ENCODE measurements at places on chromosomes 11 and 22. TPM values are rescaled to one million over a fixed set of nuclear protein-coding genes. Genes with fewer than 3 reads are reported as not detected.
A peak's percentile ranks its signal among the peaks of the same experiment; 100 is the strongest.

OR5A1 gene
- not detected for total RNA-seq

GRCh38 chr11:65918211-65919140 is at the start of gene C11orf68:
Gene C11orf68, minus strand, starts transcription at chr11:65919062. Its CDS starts 31 bp downstream, at chr11:65919031.
- H3K4me3 ChIP-seq = peak within 1 kb of the TSS; percentile 95
- H3K27me3 ChIP-seq = no peaks in the 10 kb centered on the region
- H3K4me1 ChIP-seq = peaks cover 41% of the 10 kb centered on the region
- peak within 1 kb of the TSS; percentile 89 for H3K27ac ChIP-seq
- no peak for DNase-seq

MRGPRF gene
- not detected for total RNA-seq

GRCh38 chr11:36447514-36447913 is 62.6 kb downstream of the TRAF6 start:
- H3K4me3 ChIP-seq = no peak overlapping the region
- H3K27ac ChIP-seq = no peak overlapping the region
- H3K4me1 ChIP-seq = peaks cover 33% of the 10 kb centered on the region
- H3K27me3 ChIP-seq = peaks cover 16% of the 10 kb centered on the region

DNA sequence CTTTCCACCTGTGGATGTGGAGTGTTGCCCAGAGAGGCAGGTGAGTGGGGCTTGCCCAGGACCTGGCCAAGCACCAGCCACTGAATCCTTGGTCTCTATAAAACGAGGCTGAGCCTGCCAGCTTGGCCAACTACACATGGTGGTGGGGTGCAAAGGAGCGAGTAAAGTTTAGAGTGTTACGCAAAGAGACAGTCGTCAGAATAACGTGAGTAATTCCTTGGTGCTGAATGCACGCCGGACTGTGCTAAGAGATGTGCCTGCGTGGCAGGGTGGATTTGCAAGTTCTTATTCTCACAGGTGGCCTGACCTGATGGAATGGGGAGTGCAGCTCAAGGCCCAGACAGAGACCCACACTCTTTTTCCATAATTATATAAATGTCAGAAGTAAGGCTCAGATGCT is 88.6 kb upstream of the B3GAT1 start:
- H3K27ac ChIP-seq = no peak overlapping the region
- H3K36me3 ChIP-seq = peaks cover 6% of the 10 kb centered on the region
- no peaks in the 10 kb centered on the region for H3K4me1 ChIP-seq
- H3K4me3 ChIP-seq = no peak overlapping the region
- peaks cover 34% of the 10 kb centered on the region for H3K27me3 ChIP-seq
- no peak for DNase-seq

OR2AG2 gene
- total RNA-seq = not detected

- no peaks in the 10 kb centered on the region for H3K4me1 ChIP-seq
- no peak overlapping the region for H3K27ac ChIP-seq
Observed at GRCh38 chr11:83571302-83571701, 285.1 kb upstream of the CCDC90B start.

GRCh38 chr11:67265633-67266448 is 432 bp upstream of the GRK2 start:
- peaks cover 77% of the 10 kb centered on the region for H3K4me1 ChIP-seq
- H3K27me3 ChIP-seq = no peaks in the 10 kb centered on the region
- H3K27ac ChIP-seq = peak overlapping the region; percentile 64

DNA sequence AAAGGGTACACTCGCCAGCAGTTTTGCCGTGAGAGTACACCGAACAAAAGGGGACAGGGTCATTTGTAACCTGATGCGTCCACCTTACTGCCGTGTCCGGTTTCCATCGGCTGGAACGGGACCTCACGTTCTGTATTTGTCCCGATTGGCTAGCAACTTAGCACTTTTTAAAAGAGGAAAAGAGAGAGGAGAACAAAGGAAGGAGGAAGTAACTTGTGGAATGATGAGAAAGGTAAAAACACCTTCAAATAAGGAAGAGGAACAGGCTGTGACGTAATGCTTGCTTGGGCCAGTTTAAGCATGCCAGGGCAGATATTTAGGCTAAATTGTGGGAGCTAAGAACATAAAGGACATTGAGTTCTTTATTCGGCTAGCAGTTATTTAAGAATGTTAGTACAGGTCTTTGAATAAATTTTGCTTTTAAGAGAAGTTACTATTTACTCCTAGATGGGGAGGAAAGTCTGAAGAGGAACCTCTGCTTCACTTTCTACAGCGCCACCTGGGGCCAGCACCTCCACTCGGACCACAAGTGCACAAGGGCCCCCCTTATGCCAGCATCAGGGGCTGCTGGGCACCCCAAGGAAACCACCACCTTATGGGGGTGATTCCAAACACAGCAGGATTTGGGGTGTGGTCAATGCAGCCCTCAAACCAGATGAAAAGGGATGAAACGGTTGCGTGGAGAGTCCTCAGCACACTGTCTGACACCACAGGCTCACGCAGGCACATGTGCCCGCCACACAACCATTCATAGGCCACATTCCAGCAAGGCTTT is 5.8 kb downstream of the ARSA start:
- H3K27ac ChIP-seq = peak overlapping the region; percentile 97
- H3K4me3 ChIP-seq = peak overlapping the region; percentile 94
- peaks cover 54% of the 10 kb centered on the region for H3K4me1 ChIP-seq

APOBEC3B gene
- 44.7 TPM for total RNA-seq

CSF2RB gene
- 3.8 TPM for total RNA-seq

SLC22A8 gene
- not detected for total RNA-seq

DNA sequence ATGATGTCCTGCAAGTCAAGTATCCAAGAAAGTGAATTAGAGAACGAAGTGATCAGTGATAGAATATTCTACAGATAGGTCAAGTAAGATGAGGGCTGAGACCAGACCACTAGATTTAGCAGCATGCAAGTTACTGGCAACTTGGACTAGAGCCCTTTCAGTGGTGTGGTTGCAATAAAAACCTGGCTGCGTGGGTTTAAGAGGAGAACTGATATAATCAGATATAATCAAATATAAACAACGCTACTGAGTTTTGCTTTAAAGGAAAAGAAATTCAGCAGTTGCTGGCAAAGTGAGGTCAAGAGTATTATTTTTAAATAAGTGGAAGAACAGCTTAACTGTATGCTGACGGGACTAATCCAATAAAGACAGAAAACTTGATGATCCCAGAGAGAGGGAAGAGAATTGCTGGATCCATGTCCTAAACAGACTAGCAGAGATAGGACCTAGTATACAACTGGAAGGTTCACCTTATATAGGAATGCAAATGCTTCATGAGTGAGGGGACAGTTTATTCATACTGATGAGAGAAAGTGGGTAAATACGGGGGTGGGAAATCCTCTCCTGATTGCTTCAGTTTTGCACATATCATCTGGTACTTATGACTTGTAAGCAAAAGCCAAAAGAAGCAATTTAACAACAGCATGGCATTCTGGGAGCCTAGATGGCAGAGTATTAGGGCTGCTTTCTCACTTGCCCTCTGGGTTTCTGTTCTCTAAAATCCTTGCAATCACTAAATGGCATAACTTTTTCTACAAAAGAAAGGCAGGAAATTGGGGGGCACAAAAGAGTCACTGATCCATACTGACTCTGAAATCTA is 146.2 kb downstream of the RBFOX2 start:
- H3K27me3 ChIP-seq = no peaks in the 10 kb centered on the region
- H3K4me3 ChIP-seq = no peak overlapping the region
- H3K27ac ChIP-seq = peak overlapping the region; percentile 62

DNA sequence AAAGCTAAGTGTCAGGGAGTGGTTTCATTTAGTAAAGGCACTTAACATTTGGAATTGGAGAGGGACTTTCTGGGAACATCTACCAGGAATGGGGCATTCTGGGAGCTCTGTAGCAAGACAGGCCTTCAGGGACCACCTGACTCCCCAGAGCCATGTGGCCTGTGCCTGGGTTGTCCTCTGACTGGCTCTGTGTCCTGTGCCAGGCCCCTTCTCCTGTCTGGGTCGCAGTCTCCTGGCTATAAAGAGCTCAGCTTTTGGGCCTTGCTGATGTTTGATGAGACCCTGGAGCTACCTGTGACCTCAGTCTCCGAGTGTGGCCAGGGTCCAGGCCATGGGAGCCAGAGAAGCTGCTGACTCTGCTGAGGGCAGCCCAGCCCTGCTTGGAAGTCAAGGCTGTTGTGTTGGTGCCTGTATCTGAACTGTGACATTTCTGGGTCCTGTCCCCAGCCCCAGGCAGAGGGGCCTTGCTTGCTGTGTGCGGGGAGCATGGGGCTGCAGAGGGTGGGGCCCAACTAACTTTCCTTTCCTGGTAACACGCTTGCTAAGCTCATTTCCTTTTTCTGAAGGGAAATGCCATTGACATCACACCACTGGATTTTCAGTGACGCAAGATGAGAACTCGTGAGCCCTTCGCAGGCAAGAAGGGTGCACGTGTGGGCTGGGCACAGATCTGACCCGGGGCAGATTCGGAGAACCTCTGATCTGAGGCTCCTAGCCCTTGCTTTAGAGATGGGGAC is 41.3 kb downstream of the LRRC32 start:
- H3K36me3 ChIP-seq = peaks cover 9% of the 10 kb centered on the region
- peak overlapping the region; percentile 79 for H3K27ac ChIP-seq
- no peaks in the 10 kb centered on the region for H3K27me3 ChIP-seq
- peak overlapping the region; percentile 27 for H3K4me3 ChIP-seq
- DNase-seq = peak; percentile 56

RPS6KA4 gene
- 18.4 TPM for total RNA-seq

DNA sequence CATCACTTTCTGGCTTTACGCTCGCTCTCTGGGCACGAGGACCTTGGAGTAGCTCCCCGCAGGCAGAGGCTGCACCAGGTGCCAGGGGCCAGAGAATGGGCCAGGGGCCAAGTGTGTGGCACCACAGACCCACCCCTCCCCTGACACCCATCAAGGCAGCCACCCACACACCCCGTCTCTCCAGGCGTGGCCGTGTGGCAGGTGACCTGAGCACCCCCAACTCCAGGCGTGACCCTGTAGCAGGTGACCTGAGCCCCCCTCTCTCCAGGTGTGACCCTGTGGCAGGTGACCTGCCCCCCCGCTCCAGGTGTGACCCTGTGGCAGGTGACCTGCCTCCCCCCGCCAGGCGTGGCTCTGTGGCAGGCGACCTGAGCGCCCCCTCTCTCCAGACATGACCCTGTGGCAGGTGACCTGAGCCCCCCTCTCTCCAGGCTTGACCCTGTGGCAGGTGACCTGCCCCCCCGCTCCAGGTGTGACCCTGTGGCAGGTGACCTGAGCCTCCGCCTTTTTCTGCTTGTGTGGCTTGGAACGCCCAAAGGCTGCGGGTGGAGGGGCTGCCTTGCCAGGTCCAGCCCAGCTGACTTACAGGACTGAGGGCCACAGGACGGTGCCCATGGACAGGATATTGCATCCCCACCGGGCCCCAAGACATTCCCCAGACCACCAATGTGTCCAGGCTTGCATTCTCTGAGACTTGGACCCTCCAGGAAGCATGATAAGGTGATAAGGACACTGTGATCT is 667.2 kb downstream of the BRD1 start:
- no peaks in the 10 kb centered on the region for H3K27me3 ChIP-seq
- no peak for DNase-seq
- no peak overlapping the region for H3K27ac ChIP-seq

GRCh38 chr11:17350455-17351171 is 987 bp upstream of the NCR3LG1 start:
- peaks cover 21% of the 10 kb centered on the region for H3K27me3 ChIP-seq
- no peak for DNase-seq
- peaks cover 43% of the 10 kb centered on the region for H3K4me1 ChIP-seq
- peaks cover 1% of the 10 kb centered on the region for H3K36me3 ChIP-seq
- H3K27ac ChIP-seq = peak overlapping the region; percentile 43

DNA sequence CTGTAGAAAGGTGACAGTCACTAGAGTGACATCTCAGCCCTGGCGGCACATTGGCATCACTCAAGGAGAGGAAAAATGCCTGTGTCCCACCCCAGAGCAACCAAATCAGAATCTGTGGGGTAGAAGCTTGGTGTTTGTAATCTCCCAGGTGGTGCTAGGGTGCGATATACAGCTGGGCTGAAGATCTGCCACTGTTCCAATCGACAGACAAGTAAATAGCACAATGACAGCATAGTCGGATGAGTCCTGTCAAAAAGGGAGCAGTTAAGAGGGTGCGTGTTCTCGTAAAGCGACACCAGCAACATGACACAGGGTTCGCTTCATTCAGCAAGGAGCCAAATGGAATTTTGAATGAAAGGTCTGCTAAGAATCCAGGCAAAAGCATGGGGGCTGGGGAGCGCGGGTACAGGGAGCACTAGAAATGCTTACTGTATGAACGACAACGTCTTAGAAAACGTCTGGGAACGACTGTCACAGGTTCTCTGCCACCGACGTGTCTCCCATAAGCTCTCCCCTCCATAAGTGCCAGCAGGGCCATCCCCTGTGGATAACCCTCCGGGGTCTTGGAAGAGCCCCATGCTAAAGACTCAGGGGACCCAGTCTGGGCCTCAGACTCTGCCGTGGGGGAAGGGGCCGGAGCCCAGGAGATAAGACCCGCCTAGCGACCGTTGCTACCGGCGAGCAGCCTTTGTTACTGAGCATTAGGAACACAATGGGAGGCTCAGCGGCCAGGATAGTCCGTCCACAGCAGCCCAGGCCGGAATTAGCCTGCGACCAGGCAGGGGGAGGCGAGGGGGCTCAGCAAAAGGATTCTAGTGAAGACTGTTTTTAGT is 20.8 kb downstream of the ADA2 start:
- DNase-seq = no peak
- H3K4me3 ChIP-seq = no peak overlapping the region
- no peaks in the 10 kb centered on the region for H3K4me1 ChIP-seq

B3GAT1 gene
- 0.05 TPM for total RNA-seq

- no peaks in the 10 kb centered on the region for H3K36me3 ChIP-seq
- H3K4me3 ChIP-seq = no peak overlapping the region
- no peak for DNase-seq
- peaks cover under 1% of the 10 kb centered on the region for H3K4me1 ChIP-seq
- H3K27me3 ChIP-seq = peaks cover 94% of the 10 kb centered on the region
Observed at GRCh38 chr11:33899400-33900037, 7.6 kb upstream of the LMO2 start.

DNA sequence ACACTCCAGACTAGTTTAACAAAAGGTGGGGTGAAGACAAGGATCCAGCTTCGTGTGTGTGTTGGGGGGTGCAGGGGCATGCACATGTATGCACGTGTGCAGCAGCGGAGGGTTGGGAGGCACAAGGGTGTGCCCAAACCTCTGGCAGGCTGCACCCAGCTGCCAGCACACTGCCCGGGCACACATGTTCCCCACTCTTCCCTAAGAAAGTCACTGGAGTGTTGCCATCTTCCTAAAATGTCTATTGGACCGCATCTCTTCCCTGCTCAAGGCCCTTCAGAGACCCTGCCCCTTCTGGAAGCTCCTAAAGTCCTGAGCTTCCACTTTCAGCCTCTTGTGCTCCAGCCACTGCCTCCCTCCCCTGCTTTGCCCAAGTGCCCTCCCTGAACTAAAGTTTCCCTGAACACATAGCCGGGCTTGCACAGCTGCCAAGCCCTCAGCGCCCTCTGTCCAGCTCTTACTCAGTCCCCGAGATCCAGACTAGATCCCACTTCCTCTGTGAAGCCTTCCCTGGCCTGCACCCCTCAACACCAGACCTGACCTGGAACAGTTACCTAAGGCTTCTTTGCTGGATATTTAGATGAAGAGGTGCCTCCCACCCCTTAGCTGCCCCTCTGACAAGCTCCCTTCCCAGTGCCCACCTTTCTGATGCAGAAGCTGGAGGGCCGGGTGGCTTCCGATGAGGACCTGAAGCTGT is 6.0 kb downstream of the CFL1 start:
- H3K27ac ChIP-seq = no peak overlapping the region
- H3K36me3 ChIP-seq = peaks cover 23% of the 10 kb centered on the region
- DNase-seq = no peak
- H3K27me3 ChIP-seq = no peaks in the 10 kb centered on the region
- no peak overlapping the region for H3K4me3 ChIP-seq

All from activated T-cell treated with anti-CD3 and anti-CD28 coated beads, Interleukin-2, amount 50 U/mL, for 72 hours (primary cell).